ENCODE measurements at places on chromosomes 11 and 22. TPM values are rescaled to one million over a fixed set of nuclear protein-coding genes. Genes with fewer than 3 reads are reported as not detected.
A peak's percentile ranks its signal among the peaks of the same experiment; 100 is the strongest.

Gene KCNK7
- total RNA-seq = 1.5 TPM

DNA sequence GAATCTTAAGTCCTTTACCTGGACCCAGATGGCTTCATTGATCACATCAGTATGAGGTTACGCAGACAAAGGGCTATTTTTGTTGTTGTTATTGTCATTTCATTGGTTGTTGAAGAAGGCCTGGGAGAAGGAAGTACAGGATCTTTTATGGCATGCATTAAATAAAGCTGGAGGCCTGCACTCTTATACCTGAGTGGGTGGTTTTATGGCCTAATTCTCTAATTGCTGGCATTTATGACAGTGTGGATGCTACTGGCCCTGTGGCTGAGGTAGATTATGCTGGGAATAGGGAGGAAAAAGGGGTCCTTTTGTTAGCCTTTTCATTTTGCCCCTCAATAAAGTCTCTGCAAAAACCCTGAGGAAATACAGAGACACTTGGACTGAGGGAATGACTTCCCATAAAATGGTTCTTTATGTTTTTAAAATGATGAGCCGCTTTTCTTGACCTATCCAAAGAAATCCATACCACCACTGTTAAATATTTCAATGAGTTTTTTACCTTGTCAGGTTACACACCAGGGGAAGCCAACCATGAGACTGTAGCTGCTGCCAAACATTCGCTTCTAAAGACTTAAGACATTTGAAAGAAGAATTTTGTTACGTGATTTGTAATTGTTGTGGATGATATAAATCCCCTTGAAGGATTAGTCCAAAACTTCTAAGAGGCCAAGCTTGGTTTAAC lies 6.8 kb downstream of the KMT2A start:
- no peak for DNase-seq

Gene BATF2
- 0.70 TPM for total RNA-seq

Gene GGTLC3
- not detected for total RNA-seq

DNA sequence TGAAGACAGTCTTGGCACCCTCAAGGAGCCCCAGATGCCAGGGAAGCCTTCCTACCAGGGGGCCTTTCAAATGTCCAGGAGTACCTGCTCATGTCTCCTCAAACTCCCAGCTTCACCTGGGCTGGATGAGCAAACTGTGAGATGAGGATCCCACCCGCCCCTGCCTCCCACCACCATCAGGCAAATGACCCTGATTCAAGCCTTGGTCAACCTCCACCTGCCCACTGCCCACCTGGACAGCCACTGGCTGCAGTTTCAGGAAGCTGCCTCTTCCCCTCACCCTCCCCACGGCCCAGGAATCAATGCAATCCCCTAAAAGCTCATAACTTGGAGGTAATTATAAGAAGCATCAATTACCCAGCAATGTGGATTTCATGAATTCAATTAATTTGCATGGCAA lies 122.7 kb downstream of the BUD13 start:
- no peak for DNase-seq

Gene MS4A3
- total RNA-seq = 0.57 TPM

DNA sequence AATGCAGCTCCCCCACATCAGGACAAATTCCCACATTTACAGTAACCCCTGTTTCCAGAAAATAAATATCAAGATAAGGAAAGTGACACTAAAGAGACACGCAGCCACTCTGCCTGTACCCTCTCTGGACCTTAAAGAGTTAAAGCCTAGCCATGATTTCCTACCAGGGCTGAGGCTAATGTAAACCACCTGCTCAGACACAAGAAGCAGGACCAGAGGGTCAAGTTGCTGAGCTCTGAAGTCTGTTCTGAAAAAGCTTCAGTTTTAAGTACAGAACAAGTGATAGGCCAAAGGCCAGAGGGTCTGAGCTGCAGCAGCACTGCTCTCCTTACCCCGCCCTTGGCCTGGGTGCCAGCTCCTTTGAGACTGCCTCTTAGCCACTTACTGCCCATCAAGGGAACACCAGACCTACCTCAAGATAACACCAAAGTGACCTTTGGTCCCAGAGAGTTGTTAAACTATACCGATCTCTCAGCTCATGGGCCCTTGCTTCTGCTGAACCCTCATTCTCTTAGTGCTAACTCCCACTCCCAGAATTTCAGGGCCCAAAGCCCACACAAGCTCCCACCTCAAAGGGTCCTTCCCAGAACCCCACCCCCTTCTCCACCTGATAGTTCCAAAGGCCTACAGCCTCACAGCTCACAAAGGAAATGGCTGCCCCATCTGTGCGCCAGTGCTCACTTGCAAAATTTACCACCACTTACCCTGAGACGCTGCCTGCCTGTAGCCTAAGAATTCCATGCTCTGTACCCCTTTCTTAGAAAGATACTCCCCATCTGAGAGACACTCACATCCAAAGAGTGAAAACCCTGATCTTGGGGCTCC lies 40.5 kb downstream of the IL18BP start:
- no peak for DNase-seq

Gene CLDN5
- 9.3 TPM for total RNA-seq

GRCh38 chr11:27388869-27389268 lies 25.9 kb upstream of the CCDC34 start:
- no peak for DNase-seq

DNA sequence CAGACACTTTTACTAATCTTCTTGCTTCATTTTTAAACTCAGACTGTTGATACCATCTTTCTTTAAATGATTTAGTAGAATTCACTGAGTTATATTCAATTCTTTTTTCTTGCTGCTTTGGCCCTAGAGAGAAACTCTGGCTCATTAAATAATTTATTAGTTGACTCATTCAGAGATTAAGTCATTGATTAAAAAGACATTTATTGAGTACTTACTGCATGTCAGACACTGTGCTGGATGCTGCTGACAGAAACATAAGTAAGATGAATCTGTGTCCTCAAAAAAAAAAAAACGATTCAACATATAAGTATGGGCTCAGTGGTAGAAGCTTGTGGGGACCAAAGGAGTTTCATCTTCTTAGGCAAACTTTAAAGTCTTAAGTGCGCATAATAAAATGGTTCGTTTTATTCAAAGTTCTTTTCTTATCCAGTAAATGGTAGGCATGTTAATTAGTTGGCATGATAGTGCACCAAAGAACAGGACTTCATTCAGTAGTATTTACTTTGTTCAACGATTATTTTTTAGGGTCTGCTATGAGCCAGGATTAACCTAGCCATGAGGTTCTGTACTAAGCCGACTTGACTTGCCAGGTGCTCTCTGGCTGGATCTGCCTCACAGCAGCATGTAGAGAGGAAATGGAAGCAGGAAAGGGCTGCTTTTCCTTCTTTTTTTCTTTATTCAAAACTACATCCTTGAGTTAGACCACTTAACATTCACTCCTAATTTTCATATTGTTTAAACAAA lies 281.0 kb upstream of the CTSC start:
- DNase-seq = no peak

Gene SMCO4
- total RNA-seq = 40.0 TPM

DNA sequence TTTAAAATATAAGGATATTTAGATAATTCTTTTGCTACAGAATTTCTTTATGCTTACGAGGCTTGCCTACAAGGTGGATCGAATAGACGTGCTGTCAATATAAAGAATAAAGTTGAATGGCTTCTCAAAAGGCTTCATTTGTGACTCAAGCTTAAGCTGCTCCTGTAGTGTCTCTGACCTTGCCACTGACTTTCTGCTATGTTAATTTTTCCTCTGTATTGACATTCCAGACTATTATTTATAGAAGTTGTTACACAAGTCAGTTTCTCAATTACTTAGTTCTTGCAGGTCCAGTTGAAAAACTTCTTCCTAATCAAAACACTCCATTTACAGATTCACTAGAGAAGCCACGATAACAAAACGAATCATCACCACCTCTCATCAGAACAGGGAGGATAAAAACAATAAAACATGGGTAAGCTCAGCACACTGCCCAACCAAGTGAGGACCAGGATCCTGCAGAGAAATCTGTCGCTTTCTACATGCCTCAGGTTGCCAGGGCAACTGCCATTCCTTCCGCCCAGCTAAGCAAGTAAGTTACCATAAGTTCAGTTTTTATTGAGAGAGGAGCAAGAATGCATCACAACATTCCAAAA lies 39.0 kb upstream of the CHKA start:
- DNase-seq = no peak

DNA sequence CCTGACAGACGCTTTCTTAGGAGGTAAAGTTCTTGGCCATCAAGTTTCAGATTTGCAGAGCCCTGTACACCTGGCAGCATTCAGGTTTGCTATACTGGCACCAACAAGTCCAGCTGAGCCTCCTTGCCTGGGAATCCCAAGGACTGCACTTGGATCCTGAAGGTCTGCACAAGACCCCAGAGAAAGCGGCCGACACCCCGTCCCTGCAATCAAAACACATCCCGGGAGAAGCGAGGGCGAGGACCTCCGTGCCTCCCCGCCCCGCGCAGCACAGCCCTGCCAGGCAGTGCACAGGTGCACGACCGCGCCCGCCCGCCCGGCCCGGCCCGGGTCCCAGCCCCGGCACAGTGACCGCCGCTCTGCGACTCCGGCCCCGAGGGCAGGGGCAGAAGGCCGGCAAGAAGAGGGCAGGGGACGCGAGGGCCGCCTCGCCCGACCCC lies 559 bp downstream of the MRTFA start:
- no peak for DNase-seq

Gene KRTAP5-9
- not detected for total RNA-seq

Gene OR10D3
- not detected for total RNA-seq

GRCh38 chr22:50016308-50016987 lies 3.9 kb upstream of the IL17REL start:
- DNase-seq = no peak

- DNase-seq = no peak
Measured at GRCh38 chr11:57459164-57460021, 935 bp upstream of the RTN4RL2 start.

DNA sequence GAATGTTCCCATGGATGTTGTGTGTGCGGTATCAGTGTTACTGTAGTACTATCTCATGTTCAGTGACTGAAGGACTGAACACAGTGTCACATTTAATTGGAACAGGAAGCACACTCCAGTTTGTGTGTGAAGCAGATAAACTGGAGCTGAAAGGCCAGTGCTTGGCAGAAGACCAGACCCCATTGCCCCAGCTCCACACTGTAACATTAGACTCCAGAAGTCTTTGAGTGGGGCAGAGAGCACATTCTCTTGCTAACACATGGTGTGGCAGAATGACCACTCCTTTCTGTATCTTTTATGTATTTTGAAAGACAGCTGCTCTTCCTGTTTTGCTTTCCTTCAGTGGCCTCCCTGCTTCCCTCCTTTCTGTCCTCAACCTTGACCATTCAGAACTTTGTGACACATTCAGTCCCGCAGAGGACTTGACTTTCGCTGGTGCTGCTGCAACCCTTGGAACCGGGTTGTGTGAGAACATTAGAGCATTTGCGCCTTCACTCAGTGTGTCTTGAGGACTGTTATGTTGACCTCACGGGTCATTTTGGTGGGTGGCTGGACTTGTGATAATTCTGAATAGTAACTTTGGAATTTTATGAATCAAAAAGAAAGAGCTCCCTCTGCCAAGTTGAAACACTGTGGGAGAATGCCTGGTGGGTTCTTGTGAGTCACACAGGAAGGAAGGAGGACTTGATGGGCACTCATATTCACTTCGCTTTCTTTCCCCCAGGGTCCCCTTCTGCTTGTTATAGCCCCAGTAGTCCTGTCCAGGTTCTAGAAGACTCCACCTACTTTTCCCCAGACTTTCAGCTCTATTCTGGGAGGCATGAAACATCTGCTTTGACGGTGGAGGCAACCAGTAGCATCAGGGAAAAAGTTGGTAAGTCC lies 26.4 kb downstream of the AMOTL1 start:
- DNase-seq = peak; percentile 77

- DNase-seq = no peak
Measured at GRCh38 chr11:47395223-47396048, 13.0 kb upstream of the SLC39A13 start.

Gene SLC43A1
- total RNA-seq = 2.0 TPM

GRCh38 chr11:119091178-119091577 lies 6.5 kb downstream of the HMBS start:
- no peak for DNase-seq

GRCh38 chr11:67032830-67033551 lies 10.1 kb downstream of the SYT12 start:
- DNase-seq = no peak

Gene ACRV1
- total RNA-seq = not detected

DNA sequence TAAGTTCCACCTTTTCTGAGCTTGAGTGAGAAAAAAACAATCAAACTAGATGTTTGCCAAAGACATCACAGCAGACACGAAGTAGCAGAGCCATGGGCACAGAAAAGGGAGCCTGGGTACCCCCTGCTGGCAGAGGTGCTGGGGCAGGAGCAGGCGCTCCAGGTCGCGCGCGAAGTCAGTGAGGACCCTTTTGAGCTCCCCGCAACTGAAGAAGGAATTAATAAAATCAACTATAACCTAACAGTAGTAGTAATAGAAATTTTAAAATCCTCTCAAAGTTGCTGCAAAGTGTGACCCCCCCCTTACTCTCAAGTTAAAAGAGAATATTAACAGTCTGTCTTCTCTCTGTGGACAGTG lies 20.0 kb upstream of the PARVB start:
- DNase-seq = no peak

DNA sequence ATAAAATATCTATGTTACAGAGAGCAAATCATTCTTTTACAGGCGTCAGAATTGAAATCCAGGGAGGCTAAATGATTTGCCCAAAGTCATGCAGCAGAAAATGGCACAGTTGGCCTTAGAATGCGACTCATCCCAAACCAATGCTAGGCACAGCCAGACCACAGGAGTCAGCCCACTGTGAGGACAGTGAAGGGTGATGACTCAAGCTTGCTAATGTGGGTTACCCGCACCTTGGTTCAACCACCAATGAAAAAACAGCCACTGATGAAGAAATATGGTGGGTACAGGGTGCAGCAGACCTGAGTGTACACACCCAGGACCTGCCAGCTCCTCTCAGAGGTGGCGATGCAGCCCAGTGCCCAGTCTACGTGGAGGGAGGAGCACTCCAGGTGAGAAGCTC lies 89.7 kb downstream of the ZC3H12C start:
- no peak for DNase-seq

DNA sequence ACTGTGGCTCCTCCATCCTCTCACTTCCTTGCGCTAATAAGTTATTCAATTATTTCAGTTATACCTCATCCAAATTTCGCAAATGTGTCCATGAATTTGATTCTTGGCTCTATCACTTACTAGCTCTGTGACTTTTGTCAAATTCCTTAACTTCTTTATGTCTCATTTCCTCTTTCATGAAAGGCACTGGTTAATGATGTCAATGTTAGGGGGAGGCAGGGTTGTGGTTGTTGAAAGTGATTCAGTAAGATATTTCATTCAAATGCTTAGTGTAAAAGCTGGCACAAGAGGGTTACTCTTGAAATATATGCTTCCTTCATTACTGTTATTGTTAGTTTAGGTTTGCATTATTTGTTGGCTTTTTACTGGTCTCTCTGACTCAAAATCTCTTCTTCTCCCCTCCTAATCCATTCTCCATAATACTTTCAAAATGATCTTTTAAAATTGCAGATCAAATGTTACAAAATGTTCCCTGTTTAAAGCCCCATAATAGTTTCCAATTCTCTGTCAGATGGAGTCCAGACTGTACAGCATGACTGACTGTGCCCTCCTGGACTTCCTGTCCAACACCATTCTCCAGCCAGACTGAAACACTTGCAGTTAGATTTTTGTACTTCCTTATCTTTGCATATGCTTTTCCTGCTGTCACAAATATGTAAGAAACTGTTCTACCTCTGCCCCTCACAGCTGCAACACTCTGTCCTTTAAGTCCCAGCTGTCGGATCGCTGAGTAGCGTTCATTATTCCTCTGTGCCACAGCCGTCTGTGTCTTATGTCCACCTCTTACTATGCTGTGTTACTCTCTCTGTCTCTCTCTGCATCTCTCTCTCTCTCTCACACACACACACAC lies 510.6 kb upstream of the RAG2 start:
- DNase-seq = no peak
